Forelimb muscle (tissue), 1 donor: ENCODE measurements at places on chromosomes 13 and 19.
A peak's percentile ranks its signal among the peaks of the same experiment; 100 is the strongest.

GRCh38 chr13:111325941-111326620, 5.6 kb downstream of the TEX29 start:
- no peak for DNase-seq

- peak; percentile 50 for DNase-seq
Observed at GRCh38 chr19:58033741-58034476, at the start of gene ZSCAN1. Gene ZSCAN1 (plus strand): TSS chr19:58034025. CDS start chr19:58037837, 3,812 bp downstream.

- no peak for DNase-seq
Observed at GRCh38 chr19:39472746-39473442, 7.7 kb upstream of the TIMM50 start.

GRCh38 chr19:511101-511851, 4.0 kb downstream of the TPGS1 start:
- DNase-seq = no peak

- no peak for DNase-seq
Observed at GRCh38 chr13:98994896-98995295, 17.0 kb upstream of the DOCK9 start.
